Activated T-cell treated with anti-CD3 and anti-CD28 coated beads, Interleukin-2, amount 50 U/mL, for 72 hours (primary cell): ENCODE measurements at places on chromosomes 5 and 9. TPM values are rescaled to one million over a fixed set of nuclear protein-coding genes. Genes with fewer than 3 reads are reported as not detected.

DNA sequence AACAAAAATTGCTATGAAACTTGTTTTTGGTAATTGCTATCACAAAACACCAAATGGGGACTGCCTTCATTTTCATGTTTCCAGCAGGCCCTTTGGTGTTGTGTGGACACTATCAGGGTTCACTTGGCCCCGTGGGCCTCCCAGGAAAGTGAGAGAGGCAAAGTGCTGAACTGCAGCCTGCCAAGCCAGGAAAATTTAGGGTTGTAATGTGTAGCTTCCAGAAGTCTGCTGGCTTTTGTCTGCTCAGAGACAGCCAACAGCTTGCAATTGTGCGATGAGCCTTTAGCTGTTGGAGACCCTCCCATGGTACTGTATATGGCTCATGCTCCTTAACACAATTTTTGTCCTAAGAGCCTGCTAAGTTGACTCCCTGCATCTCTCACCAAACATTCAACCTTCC lies 105.7 kb upstream of the EQTN start:
- no peak overlapping the region for H3K4me3 ChIP-seq
- H3K4me1 ChIP-seq: no peaks in the 10 kb centered on the region
- H3K27me3 ChIP-seq: no peaks in the 10 kb centered on the region

DNA sequence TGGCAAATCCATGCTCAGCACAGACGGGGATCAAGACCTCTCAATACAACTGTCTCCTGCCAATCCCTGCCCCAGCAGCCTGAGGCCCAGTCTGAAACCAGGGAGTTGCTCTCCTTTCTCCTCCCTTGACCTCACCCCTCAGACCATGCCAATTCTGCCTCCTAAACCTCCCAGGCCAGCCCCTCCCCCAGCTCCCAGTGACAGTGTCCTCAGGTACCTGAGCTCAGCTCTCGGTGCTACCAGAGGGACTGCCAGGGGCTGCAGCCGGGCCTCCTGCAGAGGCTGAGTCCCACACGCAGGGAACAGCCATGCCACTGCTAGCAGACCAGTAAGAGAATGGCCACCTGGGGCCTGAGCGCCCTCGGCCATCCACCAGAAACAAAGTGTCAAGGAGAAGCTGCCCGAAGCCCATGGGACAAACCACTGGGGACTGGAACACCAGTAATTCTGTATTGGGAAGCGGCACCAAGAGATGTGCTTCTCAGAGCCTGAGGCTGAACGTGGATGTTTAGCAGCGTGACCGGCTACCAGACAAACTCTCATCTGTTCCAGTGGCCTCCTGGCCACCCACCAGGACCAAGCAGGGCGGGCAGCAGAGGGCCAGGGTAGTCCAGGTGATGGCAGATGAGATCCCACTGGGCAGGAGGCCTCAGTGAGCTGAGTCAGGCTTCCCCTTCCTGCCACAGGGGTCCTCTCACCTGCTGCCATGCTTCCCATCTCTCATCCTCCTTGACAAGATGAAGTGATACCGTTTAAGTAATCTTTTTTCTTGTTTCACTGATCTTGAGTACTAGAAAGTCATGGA lies 557 bp upstream of the IL3 start:
- H3K27ac ChIP-seq: no peak overlapping the region
- peaks cover 9% of the 10 kb centered on the region for H3K27me3 ChIP-seq
- no peak overlapping the region for H3K4me3 ChIP-seq

Gene FOXD1
- total RNA-seq: 1.0 TPM

Gene PCDHGC3
- total RNA-seq: not detected
